ENCODE measurements at places on chromosomes 2 and 18. TPM values are rescaled to one million over a fixed set of nuclear protein-coding genes. Genes with fewer than 3 reads are reported as not detected.
A peak's percentile ranks its signal among the peaks of the same experiment; 100 is the strongest.

APCDD1 gene
- total RNA-seq = 41.3 TPM

FABP1 gene
- total RNA-seq = not detected

RAB12 gene
- 41.3 TPM for total RNA-seq

METAP1D gene
- 4.6 TPM for total RNA-seq

GRCh38 chr2:75607988-75608683, 38.4 kb upstream of the MRPL19 start:
- no peak overlapping the region for H3K27ac ChIP-seq
- DNase-seq = no peak
- no peak overlapping the region for H3K4me3 ChIP-seq
- H3K4me1 ChIP-seq = peaks cover 60% of the 10 kb centered on the region

DNA sequence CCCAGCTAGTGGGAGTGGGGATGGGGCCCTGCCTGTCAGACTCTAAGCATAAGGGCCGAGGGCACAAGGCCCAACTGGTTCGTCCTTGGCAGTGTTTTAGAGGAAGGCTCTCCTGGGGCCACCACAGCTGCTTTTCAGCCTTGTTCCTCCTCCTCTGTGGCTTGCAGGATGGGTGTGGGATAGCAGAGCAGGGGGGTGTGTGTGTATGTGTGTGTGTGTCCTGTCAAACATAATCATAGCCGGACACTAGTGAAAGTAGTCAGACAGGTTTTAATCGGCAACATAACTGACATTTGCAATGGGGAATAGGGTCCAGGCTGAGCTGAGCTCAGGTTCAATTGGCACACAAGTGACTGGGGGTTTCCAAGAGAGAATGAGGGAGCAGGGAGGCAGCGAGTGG, 114.2 kb downstream of the SEPTIN10 start:
- H3K27me3 ChIP-seq = no peaks in the 10 kb centered on the region
- H3K36me3 ChIP-seq = peaks cover 31% of the 10 kb centered on the region
- peaks cover 46% of the 10 kb centered on the region for H3K4me1 ChIP-seq
- no peak overlapping the region for H3K4me3 ChIP-seq

DNA sequence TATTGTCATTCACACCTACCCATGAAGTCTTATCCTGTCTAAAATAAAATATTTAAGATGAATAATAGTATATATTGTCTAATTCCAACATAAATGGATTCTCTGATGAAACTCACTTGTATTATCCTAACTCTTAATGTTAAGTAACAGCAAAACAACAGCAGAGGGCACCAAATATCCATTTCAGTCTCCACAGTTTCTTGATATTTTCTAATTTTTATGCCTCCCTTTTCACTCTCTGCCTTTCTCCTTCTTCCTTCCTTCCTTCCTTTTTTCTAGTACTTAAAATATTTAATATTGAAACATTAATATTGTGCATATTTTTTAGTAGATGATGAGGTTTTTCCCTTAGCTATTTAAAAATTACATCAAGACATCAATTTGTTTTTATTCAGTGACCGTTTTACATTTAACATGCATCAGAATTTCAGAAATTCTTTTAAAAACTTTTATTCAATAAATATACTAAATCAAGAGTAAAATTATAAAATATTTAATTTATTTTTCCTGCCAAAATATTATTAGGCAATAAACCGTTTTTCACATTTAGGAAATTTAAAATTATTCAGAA, 97.6 kb downstream of the WDR7 start:
- DNase-seq = no peak
- no peaks in the 10 kb centered on the region for H3K27me3 ChIP-seq
- H3K36me3 ChIP-seq = no peaks in the 10 kb centered on the region
- no peak overlapping the region for H3K4me3 ChIP-seq

GRCh38 chr2:96144481-96145035, 682 bp downstream of the DUSP2 start:
- peak overlapping the region; percentile 67 for H3K4me3 ChIP-seq
- peaks cover 12% of the 10 kb centered on the region for H3K4me1 ChIP-seq
- no peaks in the 10 kb centered on the region for H3K36me3 ChIP-seq

DNA sequence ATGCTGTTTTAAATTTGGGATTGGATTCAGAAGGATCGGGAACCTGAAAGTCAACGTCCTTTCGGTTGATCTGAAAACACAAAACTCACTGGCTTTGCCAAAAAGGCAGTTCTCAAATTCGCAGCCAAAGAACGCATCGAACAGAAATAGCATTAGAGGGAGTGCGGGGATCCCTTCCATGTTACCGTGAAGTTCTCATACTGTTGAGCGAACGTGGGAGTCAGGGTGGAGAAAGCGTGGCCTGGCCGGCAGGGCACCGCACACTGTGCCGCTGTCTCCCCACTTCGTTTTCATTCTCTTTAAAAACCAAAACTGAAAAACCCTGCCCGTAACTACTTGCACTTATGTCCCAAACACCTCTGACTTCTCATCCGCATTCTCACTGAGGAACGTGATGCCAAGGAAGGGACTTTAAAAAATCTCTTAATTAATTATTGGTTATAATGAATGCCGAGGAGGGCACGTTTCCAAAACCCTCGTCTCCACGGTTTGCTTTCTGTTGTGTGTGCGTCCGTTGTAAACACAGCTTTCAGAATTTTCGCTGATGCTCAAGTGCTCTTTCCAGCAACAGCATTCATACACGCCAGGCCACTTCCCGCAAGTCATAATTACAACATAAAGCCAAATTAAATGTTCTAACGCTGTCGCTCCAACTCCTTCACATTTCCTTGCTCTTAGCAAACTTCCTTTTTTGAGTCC, 60.9 kb upstream of the TWIST2 start:
- H3K4me3 ChIP-seq = no peak overlapping the region
- peaks cover 11% of the 10 kb centered on the region for H3K4me1 ChIP-seq
- H3K36me3 ChIP-seq = no peaks in the 10 kb centered on the region
- H3K27ac ChIP-seq = no peak overlapping the region

DNA sequence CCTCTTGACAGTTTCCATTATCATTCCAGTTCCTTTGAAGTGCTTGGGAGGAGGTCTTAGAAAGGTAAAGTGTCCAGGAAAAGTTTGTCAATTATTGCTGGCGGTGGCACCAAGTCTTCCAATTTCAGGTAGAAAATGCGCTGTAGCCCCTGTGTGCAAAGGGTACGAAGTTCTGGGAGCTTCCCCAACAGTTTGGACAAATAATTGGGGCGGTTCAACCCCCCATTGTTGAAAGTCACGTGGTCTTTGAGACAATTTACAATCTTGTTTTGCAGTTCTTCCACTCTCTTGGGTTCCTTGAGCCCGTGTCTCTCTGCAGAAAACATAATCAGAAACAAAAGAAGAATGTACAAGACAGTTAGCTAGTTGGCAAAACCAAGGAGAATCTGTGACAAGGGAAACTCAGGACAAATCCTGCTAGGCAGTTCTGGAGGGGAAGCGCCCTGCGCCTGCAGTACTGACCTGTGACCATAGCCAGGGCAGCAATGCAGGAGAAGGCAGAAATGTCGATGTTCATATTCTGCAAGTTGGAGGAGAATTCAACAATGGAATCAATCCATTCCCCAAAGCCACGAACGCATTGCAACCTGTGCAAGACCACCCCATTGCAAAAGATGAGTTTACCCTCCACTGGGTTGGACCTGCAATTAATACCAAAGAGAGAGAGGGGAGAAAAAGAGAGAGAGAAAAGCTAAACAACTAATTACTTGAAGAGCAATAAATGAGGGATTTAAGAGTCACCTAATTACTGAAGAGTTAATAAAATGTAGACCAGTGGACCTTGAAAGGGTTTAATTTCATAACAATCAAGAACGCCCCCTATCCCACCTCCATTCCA, 6.6 kb downstream of the NR4A2 start:
- H3K27me3 ChIP-seq = peaks cover 67% of the 10 kb centered on the region
- H3K4me1 ChIP-seq = peaks cover 15% of the 10 kb centered on the region
- no peaks in the 10 kb centered on the region for H3K36me3 ChIP-seq
- DNase-seq = no peak
- no peak overlapping the region for H3K4me3 ChIP-seq
- no peak overlapping the region for H3K27ac ChIP-seq

- DNase-seq = no peak
- peaks cover 1% of the 10 kb centered on the region for H3K36me3 ChIP-seq
- H3K27me3 ChIP-seq = peaks cover 26% of the 10 kb centered on the region
- H3K27ac ChIP-seq = no peak overlapping the region
- peak overlapping the region; percentile 71 for H3K4me3 ChIP-seq
These were observed 1.3 kb downstream of the TWIST2 start for GRCh38 chr2:238848976-238849853.

DNA sequence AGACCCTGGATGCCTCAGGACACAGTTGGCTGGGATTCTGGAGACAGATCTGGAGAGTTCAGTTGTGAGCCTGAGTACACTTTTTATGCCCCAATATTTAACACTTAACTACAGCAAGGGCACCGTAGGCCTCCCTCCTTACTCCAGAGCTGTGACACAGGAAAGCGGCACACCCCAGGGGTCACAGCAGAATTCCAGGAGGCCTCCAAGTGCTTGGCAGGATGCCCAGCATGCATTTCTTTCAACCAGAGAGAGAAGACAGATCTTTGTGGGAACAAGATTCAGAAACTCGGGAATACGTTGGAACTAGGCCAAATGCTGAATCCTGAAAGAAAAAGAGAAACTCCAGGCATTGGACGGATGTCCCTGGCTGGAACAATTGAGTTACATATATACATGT, 199.2 kb upstream of the NT5C1B start:
- DNase-seq = no peak
- H3K36me3 ChIP-seq = no peaks in the 10 kb centered on the region
- H3K4me1 ChIP-seq = peaks cover 54% of the 10 kb centered on the region
- peak overlapping the region; percentile 88 for H3K27ac ChIP-seq

DNA sequence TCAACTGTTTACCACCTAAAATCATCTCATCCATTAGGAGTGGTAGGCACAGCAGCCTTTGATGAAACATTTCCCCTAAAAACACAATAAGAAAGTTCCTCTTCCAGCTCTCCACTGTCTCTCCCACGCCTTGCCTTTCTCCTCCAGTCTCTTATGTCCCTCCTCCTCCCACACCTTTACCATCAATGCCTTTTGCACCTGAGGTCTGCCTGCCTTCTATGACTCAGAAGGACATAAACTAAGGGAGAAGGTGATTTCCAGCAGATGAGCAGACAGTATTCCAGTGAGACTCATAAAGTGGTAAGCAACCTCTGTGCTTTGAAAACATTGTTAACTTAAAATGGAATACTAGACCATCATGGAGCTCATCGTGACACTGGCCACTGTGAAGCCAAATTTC, 34.2 kb upstream of the NDUFV2 start:
- H3K27me3 ChIP-seq = no peaks in the 10 kb centered on the region
- peaks cover 5% of the 10 kb centered on the region for H3K4me1 ChIP-seq
- H3K27ac ChIP-seq = no peak overlapping the region
- no peaks in the 10 kb centered on the region for H3K36me3 ChIP-seq
- no peak for DNase-seq

GRCh38 chr2:214277880-214278279, 133.0 kb upstream of the VWC2L start:
- H3K4me3 ChIP-seq = no peak overlapping the region
- H3K27ac ChIP-seq = no peak overlapping the region
- H3K27me3 ChIP-seq = no peaks in the 10 kb centered on the region

DNA sequence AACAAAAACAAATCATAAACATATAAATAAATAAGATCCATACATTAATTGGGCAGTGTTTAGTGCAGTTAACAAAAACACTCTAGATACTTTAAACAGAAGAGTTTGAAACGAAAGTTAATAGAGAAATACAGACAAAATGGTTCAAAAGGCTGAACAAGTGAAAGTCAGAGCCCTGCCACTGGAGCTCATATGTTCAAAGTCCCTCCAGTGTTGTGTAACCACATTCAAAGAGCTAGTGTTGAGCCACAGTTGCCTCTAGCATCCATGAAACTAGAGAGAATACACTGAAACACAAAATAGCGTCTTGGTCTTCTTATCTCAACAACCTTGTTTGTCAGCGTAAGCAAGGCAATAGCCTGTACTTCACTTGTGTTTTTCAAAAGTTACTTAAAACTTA, 1309.8 kb upstream of the NRXN1 start:
- no peaks in the 10 kb centered on the region for H3K4me1 ChIP-seq
- H3K4me3 ChIP-seq = no peak overlapping the region
- H3K36me3 ChIP-seq = no peaks in the 10 kb centered on the region
- H3K27me3 ChIP-seq = no peaks in the 10 kb centered on the region
- no peak overlapping the region for H3K27ac ChIP-seq

DNA sequence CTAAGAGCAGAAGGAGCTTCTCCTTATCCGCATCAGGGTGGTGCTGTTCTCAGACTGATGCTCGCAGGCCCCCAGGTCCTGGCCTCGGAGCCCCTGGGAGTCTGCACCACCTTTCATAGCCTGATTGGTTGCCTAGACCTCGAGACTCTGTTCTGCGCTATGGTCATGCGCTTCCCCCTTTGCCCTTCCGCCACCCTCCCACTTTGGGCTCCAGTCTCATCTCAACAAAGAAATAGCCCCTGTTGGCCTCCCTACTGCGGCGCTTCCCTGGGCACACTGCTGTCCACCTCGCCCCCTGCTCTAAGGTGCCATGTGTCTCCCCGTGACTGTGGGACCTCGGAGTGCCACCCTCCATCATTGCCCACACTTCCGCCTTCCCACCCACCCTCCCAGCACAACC, 102.9 kb upstream of the TWIST2 start:
- DNase-seq = no peak
- H3K27me3 ChIP-seq = peaks cover 17% of the 10 kb centered on the region
- no peak overlapping the region for H3K4me3 ChIP-seq
- H3K4me1 ChIP-seq = no peaks in the 10 kb centered on the region
- H3K27ac ChIP-seq = no peak overlapping the region

- H3K27me3 ChIP-seq = peaks cover 23% of the 10 kb centered on the region
- H3K27ac ChIP-seq = no peak overlapping the region
- no peak overlapping the region for H3K4me3 ChIP-seq
These were observed 43.3 kb upstream of the ZCCHC2 start for GRCh38 chr18:62479574-62479973.

- no peak for DNase-seq
- peaks cover 9% of the 10 kb centered on the region for H3K4me1 ChIP-seq
- H3K27ac ChIP-seq = no peak overlapping the region
- H3K4me3 ChIP-seq = peak overlapping the region; percentile 53
These were observed 117.3 kb downstream of the GALR1 start for GRCh38 chr18:77366720-77367641.

- H3K36me3 ChIP-seq = no peaks in the 10 kb centered on the region
- H3K4me3 ChIP-seq = peak overlapping the region; percentile 67
- peaks cover 14% of the 10 kb centered on the region for H3K4me1 ChIP-seq
- peaks cover 13% of the 10 kb centered on the region for H3K27me3 ChIP-seq
- H3K27ac ChIP-seq = peak overlapping the region; percentile 49
These were observed 73.1 kb downstream of the CACNB4 start for GRCh38 chr2:152025678-152026287.

DNA sequence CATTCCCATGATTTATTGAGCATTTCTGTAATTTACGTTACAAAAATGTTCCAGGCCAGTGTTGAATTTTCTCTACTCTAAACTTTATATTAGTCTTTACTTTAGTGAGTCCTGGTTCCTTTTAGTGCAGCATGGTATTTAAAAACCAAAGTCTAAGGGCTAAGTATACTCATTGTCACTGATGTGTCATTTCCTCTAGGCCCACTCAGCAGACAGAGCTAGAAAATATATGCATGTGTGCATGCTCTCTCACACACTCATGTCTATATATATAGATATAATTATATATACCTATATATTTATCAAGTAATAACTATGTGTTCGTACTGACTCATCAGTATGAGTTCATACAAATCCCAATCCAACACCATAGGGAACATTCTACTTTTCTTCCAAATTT, 132.5 kb upstream of the SLC8A1 start:
- H3K36me3 ChIP-seq = no peaks in the 10 kb centered on the region
- no peaks in the 10 kb centered on the region for H3K4me1 ChIP-seq
- H3K4me3 ChIP-seq = no peak overlapping the region
- no peak for DNase-seq
